ENCODE measurements at places on chromosomes 4 and X. TPM values are rescaled to one million over a fixed set of nuclear protein-coding genes. Genes with fewer than 3 reads are reported as not detected.

DNA sequence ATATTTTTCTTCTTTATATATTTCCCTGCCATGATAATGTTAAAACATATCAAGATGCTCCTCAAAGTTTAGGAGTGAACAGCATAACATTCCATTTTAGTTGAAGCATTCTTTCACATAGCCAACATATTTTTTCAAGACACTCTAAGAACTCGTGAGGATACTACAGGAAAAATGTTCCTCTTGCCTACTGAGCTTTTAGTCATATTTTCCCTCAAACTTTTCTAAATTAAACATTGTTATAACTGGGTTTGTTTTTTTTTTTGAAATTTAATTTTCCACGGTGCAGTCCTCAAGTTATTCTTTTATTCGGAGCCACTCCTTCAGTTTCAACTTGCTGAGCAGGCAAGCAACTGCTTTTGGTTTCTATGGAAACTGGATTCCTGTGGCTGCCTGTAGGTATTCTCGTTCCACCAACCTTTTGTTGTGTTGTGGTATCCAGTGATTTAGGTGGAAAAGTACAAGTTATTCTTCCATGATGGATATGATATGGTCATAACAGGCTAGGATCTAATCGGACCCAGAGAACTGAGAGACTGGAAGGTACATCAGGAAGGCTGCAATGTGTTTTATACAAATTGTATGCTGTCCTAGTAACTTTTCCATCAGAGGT lies 248.0 kb downstream of the TRIML1 start:
- no peaks in the 10 kb centered on the region for H3K4me1 ChIP-seq
- no peak overlapping the region for H3K27ac ChIP-seq
- DNase-seq, result no peak
- no peak overlapping the region for H3K4me3 ChIP-seq

GRCh38 chr4:159279084-159279483 lies 176.2 kb downstream of the RAPGEF2 start:
- no peaks in the 10 kb centered on the region for H3K36me3 ChIP-seq
- H3K27ac ChIP-seq, result no peak overlapping the region
- DNase-seq, result no peak
- peaks cover 11% of the 10 kb centered on the region for H3K4me1 ChIP-seq
- H3K27me3 ChIP-seq, result no peaks in the 10 kb centered on the region

DNA sequence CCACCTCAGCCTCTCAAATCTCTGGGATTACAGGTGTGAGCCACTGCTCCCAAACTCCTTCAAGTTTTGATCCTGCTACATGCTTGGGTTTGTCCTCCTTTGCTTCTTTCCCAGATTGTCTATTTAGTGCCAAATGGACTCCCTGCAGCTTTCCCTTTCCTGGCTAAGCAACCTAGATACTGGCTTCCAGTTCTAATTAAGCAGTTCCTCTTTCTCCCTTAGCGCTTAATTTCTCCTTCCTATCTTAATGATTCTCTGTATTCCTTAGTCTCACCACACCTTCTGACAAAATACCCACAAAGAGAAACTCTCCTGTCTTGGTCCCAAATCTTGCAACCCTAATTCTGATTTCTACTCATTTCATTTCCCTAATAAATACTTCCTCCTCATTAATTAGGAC lies 7.8 kb downstream of the RXFP1 start:
- no peak for DNase-seq
- no peaks in the 10 kb centered on the region for H3K4me1 ChIP-seq
- H3K4me3 ChIP-seq, result no peak overlapping the region
- no peaks in the 10 kb centered on the region for H3K27me3 ChIP-seq

GRCh38 chr4:65893271-65893670 lies 223.0 kb upstream of the EPHA5 start:
- no peak overlapping the region for H3K4me3 ChIP-seq
- H3K4me1 ChIP-seq, result no peaks in the 10 kb centered on the region
- DNase-seq, result no peak
- H3K27me3 ChIP-seq, result no peaks in the 10 kb centered on the region
- H3K36me3 ChIP-seq, result no peaks in the 10 kb centered on the region

- DNase-seq, result no peak
- H3K27me3 ChIP-seq, result no peaks in the 10 kb centered on the region
- no peak overlapping the region for H3K27ac ChIP-seq
These were observed 55.6 kb downstream of the CLDN34 start for GRCh38 chrX:10022580-10023245.

DNA sequence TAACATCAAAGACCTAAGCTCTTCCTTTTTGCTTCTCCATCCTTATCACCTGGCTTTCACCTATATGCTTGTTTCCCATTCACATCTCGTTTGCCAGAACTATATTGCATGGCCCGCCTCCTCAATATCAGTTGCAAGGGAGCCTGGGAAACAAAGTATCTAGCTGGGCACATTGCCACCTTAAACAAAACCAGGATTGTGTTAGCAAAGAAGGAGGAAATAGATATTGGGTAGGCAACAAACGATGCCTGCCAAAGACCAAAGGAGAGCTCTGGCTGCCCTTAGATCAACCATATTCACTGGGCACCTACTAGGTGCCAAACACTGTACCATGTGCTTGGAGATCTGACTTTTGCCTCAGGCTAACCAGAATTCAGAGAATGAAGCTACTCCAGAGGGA lies 107.5 kb downstream of the GRIA3 start:
- no peak for DNase-seq
- H3K36me3 ChIP-seq, result no peaks in the 10 kb centered on the region
- H3K4me1 ChIP-seq, result no peaks in the 10 kb centered on the region
- H3K4me3 ChIP-seq, result no peak overlapping the region

- H3K27ac ChIP-seq, result no peak overlapping the region
- no peaks in the 10 kb centered on the region for H3K4me1 ChIP-seq
- H3K36me3 ChIP-seq, result no peaks in the 10 kb centered on the region
- no peak overlapping the region for H3K4me3 ChIP-seq
- no peak for DNase-seq
- no peaks in the 10 kb centered on the region for H3K27me3 ChIP-seq
These were observed 175.9 kb downstream of the SLC39A8 start for GRCh38 chr4:102169345-102169744.

DNA sequence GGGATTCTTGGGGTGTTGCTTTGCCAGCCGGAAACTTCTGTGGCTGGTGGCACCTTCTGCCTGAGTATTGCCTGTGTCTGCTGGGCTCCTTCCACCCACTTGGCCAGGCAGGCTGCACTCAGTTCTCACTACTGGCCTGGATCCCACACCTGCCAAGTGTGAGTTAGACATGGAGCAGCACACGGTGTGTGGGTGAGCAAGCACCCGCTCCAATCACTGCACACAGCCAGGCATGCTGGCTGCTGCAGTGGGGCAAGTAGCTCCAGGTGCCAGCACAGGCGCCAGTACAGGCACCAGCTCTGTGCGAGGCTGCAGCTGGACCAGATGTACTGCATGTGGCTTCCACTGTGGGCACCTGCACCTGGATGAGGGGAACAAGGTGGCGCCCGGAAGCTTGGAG lies 23.9 kb downstream of the DCUN1D4 start:
- no peak for DNase-seq
- no peak overlapping the region for H3K27ac ChIP-seq
- no peak overlapping the region for H3K4me3 ChIP-seq
- H3K4me1 ChIP-seq, result no peaks in the 10 kb centered on the region

GRCh38 chr4:40986375-40986774 lies 228.0 kb downstream of the APBB2 start:
- H3K4me3 ChIP-seq, result no peak overlapping the region
- no peaks in the 10 kb centered on the region for H3K27me3 ChIP-seq
- no peaks in the 10 kb centered on the region for H3K36me3 ChIP-seq
- DNase-seq, result no peak

DNA sequence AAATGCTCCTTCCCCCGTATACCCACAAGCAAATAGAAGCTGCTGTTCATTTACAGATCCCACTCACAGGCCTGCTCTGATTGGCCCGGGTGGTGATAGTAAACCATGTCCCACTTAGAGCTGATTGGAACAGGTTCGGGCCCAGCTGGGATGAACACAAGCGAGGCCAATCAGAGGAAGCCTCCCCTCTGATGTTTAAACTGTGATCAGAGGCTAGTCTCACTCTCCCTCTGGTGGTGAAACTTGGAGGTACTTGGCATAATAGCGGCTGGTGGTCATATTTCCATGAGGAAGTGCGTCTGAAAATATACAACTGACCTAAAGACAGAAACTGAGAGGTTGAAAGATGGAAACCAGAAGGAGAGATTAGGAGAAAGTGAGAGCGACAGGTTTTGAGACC lies 51.5 kb upstream of the TRPC3 start:
- no peaks in the 10 kb centered on the region for H3K27me3 ChIP-seq
- H3K4me1 ChIP-seq, result no peaks in the 10 kb centered on the region
- no peak overlapping the region for H3K27ac ChIP-seq
- no peaks in the 10 kb centered on the region for H3K36me3 ChIP-seq
- no peak overlapping the region for H3K4me3 ChIP-seq

- no peaks in the 10 kb centered on the region for H3K36me3 ChIP-seq
- H3K27ac ChIP-seq, result no peak overlapping the region
These were observed 45.5 kb upstream of the HS3ST1 start for GRCh38 chr4:11474146-11474545.

DNA sequence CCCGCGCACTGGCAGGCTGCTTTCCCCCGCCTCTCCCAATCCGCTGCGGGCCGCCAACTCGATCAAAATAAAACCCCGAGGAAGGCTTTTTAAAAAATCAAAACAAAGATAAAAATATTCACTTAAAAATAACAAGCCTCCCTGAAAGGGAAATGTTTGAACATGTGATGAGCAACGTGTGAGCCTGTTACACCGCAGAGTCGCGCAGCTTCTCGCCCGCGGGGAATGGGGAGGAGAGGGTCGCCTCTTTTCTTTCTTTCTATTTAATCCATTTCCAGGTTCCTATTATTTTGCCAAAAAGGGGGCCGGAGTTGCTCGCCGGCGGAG lies 326.0 kb upstream of the F9 start:
- no peak for DNase-seq
- no peaks in the 10 kb centered on the region for H3K4me1 ChIP-seq
- H3K4me3 ChIP-seq, result peak overlapping the region; percentile 34
- no peaks in the 10 kb centered on the region for H3K36me3 ChIP-seq
- H3K27me3 ChIP-seq, result no peaks in the 10 kb centered on the region
- no peak overlapping the region for H3K27ac ChIP-seq

- no peaks in the 10 kb centered on the region for H3K36me3 ChIP-seq
- no peaks in the 10 kb centered on the region for H3K27me3 ChIP-seq
- no peak overlapping the region for H3K27ac ChIP-seq
- no peak for DNase-seq
These were observed 6.6 kb downstream of the EFNB1 start for GRCh38 chrX:68835468-68835867.

DNA sequence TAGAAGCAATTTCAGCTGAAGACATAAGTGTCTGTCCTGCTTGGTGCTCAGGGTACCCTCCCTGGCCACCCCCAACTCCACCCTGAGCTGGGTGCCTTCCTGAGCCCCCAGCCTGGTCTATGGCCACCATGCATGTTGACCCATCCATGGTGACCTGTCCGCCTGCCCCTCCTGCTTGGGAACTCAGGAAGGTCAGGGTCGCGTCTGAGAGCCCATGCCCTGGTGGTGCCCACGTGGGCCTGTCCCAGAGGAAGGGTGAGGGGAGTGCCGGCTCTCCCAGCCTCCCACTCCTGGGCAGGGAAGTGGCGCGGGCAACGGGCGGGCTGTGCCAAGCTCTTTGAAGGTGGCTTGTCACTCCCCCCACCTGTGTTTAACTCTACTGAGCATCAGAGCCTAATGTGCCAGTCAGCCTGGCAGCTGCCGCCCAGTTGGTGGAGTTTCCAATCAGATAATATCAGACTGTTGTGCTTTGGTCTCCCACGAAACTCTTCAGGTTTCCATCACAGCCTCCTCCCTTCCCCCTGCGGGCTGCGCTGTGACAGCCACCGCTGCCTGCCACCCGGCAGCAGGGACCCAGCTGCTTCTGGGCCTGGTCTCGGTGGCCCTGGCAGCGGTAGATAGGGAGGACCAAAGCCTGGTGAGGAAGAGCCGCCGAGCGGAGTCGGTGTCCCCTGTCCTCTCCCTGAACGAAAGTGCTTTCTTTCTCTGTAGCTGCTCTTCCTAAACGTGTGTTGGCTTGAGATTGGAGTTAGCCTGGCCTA lies 4.8 kb downstream of the SH3BP2 start:
- peaks cover 89% of the 10 kb centered on the region for H3K4me1 ChIP-seq
- H3K36me3 ChIP-seq, result no peaks in the 10 kb centered on the region
- H3K27me3 ChIP-seq, result no peaks in the 10 kb centered on the region
- peak overlapping the region; percentile 11 for H3K27ac ChIP-seq

DNA sequence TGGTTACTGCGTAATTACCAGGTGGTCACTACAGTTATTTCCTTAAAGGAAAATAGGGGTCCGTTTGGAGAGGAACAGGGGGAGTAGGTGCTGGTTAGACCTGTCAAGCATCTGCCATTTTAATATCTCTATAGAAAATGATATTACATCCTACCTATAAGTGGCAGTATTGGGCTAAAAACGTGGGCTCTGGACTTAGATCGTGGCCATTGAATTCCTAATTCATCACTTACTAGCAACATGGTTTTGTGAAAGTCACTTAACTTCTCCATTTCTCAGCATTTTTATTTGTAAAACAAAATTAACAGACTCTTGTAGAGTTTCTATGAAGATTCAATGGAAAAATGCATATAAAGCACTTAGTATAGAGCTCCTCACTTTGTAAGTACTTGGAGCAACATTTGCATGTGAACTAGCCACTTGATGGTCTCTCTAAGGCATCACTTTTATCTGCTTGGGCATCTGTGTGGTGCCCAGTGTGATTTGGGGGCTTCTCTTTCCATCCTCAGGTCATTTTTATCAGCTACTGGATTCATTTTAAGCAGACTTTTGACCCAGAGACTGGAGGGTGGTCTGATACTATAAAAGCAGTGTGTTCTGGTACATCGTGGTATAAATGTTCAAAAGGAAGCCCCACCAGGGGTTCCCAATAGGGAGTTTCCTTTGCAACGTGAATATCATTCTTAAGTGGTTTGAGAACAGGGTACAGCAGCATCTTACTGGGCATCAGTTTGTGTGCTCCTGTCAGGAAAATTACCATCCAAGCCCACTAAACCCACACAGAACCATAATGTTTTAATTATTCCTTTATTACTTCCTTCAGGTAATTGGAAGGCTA lies 42.7 kb upstream of the RASSF6 start:
- no peak for DNase-seq
- H3K27me3 ChIP-seq, result no peaks in the 10 kb centered on the region
- no peaks in the 10 kb centered on the region for H3K36me3 ChIP-seq
- H3K4me3 ChIP-seq, result no peak overlapping the region
- H3K27ac ChIP-seq, result no peak overlapping the region

The VSIG1 gene
- total RNA-seq, result 6.2 TPM

The SSX4B gene
- not detected for total RNA-seq

The GABRQ gene
- total RNA-seq, result 0.15 TPM

The SULT1E1 gene
- not detected for total RNA-seq

The HPSE gene
- 3.1 TPM for total RNA-seq

The TSPAN6 gene
- 33.5 TPM for total RNA-seq

The PROM1 gene
- 2.0 TPM for total RNA-seq

The SPANXC gene
- total RNA-seq, result not detected

The PNCK gene
- total RNA-seq, result not detected

The SPANXN2 gene
- not detected for total RNA-seq

The CHRDL1 gene
- total RNA-seq, result 49.7 TPM
